ENCODE measurements at places on chromosomes 7 and 10.

DNA sequence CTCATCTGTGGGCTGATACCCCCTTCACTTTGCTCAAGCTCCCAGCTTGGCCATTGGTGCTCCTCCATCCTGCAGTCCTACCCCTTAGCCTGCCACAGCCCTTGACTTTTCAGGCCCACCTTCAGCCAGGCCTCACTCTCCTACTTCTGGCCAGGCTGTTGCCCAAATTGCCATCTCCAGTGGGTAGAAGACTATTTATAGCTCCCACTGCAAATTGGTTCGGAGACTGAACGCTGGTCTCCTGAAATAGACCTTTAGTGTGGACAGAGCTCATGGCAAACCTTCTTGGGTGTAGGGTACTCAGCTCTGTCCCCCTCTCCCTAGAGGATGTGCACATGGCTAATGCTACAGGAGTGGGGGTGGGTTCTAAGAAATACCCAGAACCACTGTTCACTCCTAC, 697.8 kb downstream of the LRMDA start:
- no peak for DNase-seq

DNA sequence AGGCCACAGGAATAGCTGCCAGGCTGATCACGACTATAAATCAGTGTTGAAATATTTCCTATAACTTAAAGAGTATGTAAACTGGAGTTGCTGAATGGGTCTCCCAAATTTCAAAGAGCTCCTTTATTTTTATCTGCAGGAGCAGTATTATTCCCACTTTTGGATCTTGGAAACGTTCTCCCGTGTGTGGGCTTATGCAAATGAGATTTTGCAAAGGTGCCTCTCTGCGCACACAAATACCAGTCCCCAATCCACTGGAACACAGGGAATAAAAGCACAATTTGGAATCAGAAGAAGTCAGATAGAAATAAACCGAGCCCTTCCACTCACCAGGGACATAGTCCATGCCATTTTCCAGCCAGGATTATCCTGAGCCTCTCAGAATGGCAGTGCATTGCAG, 350.2 kb upstream of the CELF2 start:
- no peak for DNase-seq

GRCh38 chr10:80161321-80162083, 29.0 kb downstream of the PLAC9 start:
- no peak for DNase-seq

GRCh38 chr7:108448584-108449505, 7.4 kb downstream of the NRCAM start:
- DNase-seq: no peak

DNA sequence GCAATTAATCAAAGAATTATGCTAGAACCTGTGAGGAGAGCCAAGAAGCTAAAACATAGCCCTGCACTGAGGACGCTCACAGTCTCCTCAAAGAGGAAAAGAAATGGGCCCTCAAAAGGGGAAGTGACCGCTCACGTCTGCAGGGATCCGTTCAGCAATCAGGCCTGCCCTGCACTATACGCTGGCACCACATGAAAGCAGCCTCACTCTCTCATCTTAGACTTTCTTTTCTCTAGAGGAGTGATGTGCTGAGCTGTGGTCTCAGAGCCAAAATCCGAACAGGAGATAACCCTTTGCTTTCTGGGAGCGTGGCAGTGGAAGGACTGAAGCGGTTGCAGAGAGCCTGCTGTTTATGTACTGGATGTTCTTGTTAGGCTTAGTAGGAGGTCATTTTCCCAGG, 6.3 kb upstream of the IL2RA start:
- peak; percentile 58 for DNase-seq

DNA sequence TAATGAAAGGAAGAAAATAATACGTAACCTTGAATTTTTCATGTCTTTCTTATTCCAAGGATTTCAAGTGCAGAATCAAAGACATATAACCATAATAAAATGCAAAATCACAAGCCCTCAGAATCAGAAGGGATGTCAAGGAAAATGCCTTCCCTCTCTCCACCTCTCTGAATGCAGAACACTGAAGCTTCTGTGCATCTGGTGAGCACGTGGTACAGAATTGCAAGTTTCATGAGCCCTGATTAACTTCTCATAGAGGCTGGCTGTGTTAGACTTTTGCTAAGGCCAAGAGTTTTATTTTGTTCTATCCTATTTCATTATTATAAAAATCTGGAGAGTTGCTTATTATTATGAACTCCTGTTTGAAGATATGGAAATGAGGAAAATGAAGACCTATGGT, 533.7 kb upstream of the POM121L12 start:
- no peak for DNase-seq

GRCh38 chr10:51651063-51651462, 48.3 kb downstream of the CSTF2T start:
- DNase-seq: no peak

- no peak for DNase-seq
These were observed 2.0 kb downstream of the INSIG1 start for GRCh38 chr7:155299535-155300202.

- no peak for DNase-seq
These were observed 102.7 kb downstream of the AGMO start for GRCh38 chr7:15459018-15459615.

All from stimulated activated CD8-positive, alpha-beta memory T cell treated with anti-CD3 and anti-CD28 coated beads, Interleukin-4, amount 100 ng/mL, for 48 hours (primary cell).